HT1080 (cell line): ENCODE measurements at places on chromosomes 12 and 14.

GRCh38 chr12:90801776-90802175 is 153.2 kb downstream of the CCER1 start:
- peak; percentile 67 for DNase-seq

GRCh38 chr12:80087486-80088213 is 11.7 kb upstream of the OTOGL start:
- DNase-seq, result no peak

DNA sequence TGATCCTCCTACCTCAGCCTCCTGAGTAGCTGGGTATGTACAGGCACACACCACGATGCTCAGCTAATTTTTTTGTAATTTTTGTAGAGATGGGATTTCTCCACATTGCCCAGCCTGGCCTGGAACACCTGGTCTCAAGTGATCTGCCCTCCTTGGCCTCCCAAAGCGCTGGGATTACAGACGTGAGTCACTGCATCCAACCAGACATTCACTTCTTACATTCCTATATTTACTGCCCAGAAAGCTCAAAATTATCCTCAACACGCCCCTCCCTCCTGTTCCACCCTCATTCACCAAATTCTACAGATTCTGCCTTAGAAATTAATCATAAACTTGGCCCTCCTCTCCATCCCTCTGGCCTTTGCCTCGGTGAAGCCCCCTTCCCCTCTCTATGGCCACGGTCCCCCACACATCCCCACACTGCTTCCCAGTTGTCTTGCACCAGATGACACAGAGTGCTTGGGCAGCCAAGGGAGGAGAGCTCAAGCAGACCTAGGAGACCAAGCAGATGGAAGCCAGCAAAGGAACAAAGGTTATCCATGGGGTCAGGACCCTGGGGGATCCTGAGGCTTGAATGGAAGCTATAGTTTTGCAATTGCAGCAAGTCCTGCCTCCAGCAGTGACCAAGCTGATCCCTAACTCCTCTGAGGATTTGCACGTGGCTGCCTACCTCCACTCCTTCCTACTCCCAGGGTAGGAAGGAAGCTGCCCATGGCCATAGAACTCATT is 213.2 kb upstream of the FOXN3 start:
- DNase-seq, result no peak

DNA sequence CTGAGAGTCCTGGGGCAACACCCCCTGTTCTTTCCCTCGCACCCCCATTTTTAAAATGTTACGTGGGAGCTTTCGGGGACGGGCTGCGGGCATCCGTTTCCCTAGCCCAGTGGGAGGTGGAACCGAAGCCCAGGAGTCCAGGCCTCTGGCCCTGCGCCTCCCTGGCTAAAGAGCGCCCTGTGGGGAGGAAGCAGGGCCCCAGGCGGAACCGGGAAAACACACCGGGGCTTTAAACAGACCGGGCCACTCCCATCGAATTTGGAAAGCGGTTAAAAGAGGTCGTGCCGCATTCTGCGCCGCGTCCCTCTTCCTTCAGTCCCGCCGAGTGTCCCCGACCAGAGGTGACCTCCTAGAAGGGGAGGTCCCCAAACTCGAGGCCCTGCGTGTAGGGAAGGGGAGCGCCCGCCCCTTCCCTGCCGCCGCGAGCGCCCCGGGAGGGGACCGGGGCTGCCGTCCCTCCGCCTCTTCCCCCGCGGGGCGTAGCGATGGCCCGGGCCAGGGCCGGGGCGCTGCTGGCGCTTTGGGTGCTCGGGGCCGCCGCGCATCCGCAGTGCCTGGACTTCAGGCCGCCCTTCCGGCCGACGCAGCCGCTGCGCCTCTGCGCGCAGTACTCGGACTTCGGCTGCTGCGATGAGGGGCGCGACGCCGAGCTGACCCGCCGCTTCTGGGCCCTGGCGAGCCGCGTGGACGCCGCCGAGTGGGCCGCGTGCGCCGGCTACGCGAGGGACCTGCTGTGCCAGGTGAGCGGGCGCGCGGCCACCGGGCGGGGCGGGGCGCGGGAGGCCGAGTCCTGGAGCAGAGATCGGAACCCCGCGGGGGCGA is at the start of gene HHIPL1:
Gene HHIPL1, plus strand, starts transcription at position 407 of the 822 bp plus-strand sequence. Its CDS starts 79 bp downstream, at position 486.
- no peak for DNase-seq

DNA sequence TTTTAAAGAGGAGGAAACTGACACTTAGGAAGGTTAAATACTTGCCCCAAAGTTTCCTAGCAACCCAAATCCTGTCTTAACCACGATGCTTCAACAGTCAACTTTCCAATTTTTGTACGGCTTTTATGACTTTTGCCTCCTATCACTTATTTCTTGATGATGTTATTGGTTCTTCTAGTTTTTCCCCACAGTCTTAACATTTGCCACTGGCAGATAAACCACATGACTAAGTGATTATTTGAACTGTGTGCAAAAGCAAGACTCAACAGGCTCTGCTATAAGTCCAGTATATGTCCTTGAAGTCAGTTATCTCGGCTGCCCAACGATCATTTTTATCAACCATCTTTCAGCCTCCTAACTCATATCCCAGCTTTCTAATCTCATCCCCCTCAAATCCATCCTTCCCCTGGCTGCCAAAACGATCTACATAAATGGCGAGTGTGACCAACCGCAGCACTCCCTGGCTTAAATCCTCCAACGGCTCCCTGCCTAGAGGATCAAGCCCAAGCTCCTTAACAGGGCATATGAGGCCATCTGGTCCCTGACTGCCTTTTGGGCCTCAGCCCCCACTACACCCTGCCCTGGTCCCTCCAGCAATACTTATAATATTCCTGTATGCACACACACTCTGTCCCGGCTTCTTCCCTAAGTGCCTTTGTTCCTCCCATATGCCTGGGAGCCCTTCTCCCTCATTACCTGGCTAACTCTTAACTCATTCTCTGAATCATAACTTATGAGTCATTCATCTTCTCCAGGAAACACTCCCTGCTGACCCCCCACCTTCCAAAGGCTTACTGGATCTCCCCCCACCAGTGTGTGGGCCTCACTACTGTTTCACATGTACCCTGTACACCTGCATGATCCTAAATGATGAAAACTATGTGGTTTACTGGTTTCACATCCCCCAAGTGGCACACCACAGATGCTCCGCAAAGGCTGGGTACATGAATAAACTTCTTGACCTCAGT is 8.8 kb downstream of the VPS37B start:
- DNase-seq, result peak; percentile 94

DNA sequence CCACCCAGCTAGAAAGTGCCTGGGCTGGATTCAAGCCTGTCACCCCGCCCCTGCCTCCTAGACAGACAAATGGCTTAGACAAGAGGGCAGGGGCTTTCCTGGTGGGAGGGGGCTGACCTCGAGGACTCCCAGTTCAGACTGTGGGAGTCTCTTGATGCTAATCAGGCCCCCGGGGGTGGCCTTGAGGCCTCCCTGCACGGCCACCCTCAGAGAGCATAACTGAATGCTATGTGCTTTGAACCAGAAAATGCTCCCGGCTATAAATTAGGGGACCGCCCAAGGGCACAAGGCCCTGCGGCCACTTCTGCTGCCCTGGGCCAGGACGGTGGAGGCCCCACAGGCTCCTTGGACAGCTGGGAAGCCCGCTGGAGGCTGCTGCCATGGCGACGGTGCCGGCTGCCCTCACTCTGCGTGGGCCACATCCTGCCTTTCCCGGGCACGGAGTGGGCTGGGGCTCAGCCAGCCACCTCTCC is 111.0 kb upstream of the NCOR2 start:
- no peak for DNase-seq

- DNase-seq, result no peak
Observed at GRCh38 chr12:52364901-52365489, 2.3 kb downstream of the KRT85 start.

- DNase-seq, result no peak
Observed at GRCh38 chr14:77103475-77103874, 5.4 kb downstream of the CIPC start.

- no peak for DNase-seq
Observed at GRCh38 chr12:108320507-108321293, 18.4 kb downstream of the CMKLR1 start.
